ENCODE measurements at places on chromosomes 2 and 18. TPM values are rescaled to one million over a fixed set of nuclear protein-coding genes. Genes with fewer than 3 reads are reported as not detected.

GRCh38 chr2:42853549-42854206 is 61.3 kb upstream of the HAAO start:
- H3K27ac ChIP-seq = no peak overlapping the region
- no peak for DNase-seq
- no peaks in the 10 kb centered on the region for H3K4me1 ChIP-seq
- H3K4me3 ChIP-seq = no peak overlapping the region
- H3K27me3 ChIP-seq = no peaks in the 10 kb centered on the region
- no peaks in the 10 kb centered on the region for H3K36me3 ChIP-seq

Gene RBMS1
- total RNA-seq = 125 TPM

DNA sequence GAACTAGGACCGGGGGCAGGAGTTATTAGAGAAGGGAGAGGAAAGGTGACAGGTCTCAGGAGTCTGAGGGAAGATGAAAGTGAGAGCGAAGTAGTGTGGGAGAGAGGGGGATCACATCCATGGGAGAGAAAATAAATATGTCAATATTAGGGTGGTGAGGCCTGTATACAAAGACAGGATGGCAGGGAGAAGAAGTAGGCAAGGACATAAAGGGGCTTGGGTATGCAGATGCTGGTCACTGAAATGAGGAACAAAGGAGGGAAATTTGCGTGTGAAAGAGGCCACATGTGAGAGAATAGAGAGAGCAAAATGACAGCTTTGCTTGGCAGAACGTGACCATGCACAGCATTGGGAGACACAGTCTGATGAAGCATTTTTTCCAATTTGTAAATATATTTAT is 13.6 kb downstream of the METAP1D start:
- H3K4me1 ChIP-seq = peaks cover 4% of the 10 kb centered on the region
- DNase-seq = no peak
- no peak overlapping the region for H3K27ac ChIP-seq
- H3K4me3 ChIP-seq = no peak overlapping the region
- no peaks in the 10 kb centered on the region for H3K27me3 ChIP-seq

Gene SERPINB2
- total RNA-seq = not detected

- H3K4me1 ChIP-seq = no peaks in the 10 kb centered on the region
- H3K4me3 ChIP-seq = no peak overlapping the region
- no peak for DNase-seq
- no peak overlapping the region for H3K27ac ChIP-seq
- no peaks in the 10 kb centered on the region for H3K36me3 ChIP-seq
- no peaks in the 10 kb centered on the region for H3K27me3 ChIP-seq
Measured at GRCh38 chr2:23327887-23328286, 57.1 kb upstream of the KLHL29 start.

Gene DSG1
- total RNA-seq = not detected

DNA sequence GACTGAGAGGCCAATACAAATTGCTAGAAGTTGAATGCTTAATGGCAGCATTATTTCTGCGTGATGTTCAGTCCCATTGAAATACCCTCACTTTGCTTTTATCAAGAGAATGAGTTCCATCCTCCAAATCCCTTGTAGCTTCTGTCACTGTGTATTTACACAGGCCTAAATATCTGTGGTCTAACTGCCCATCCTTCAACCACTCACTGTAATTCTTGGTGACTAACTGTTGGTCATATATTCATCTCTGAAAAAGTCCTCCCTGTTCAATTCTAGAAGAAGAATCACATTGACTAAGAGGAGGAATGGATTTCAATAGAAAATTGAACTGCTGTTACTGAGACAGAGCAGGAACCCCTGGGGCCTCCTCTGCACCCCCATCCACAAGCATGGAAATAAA is 74.2 kb upstream of the L3MBTL4 start:
- no peak overlapping the region for H3K27ac ChIP-seq
- H3K36me3 ChIP-seq = no peaks in the 10 kb centered on the region
- no peaks in the 10 kb centered on the region for H3K27me3 ChIP-seq
- no peak overlapping the region for H3K4me3 ChIP-seq

Gene CHRNA1
- total RNA-seq = not detected

Gene CYP27A1
- total RNA-seq = 130 TPM

Gene GLI2
- total RNA-seq = 8.8 TPM

DNA sequence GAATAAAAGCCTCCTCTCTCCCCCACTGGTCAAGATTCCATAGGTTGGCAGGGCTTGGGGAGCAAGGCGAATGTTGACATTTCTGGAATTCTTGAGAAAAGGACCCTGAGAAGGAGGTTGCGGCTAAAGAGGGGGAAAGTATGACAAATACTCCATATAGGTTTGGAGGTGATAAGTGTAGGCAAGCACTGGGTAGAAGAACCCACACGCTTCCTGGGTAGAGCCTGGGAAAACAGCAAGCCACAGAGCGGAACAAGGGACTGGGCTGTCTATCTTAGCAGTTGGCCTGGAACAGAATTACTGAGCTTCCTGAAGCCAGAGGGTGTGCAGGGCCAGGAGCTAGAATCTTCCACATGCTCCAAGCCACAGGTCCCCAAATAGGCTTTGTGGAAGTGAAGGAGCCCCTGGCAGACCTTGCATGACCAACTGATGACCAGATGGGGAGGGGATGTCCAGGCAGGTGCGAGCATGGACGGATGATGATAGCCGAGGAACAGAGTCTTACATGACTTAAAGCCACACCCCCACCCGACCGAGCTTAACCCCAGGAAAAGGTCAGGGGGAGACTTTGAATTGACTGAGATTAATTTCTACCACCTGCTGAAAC is 9.9 kb downstream of the PRKAG3 start:
- H3K27ac ChIP-seq = no peak overlapping the region
- H3K4me1 ChIP-seq = no peaks in the 10 kb centered on the region
- H3K27me3 ChIP-seq = no peaks in the 10 kb centered on the region
- DNase-seq = no peak
- H3K36me3 ChIP-seq = no peaks in the 10 kb centered on the region

GRCh38 chr2:234025466-234025865 is 25.0 kb upstream of the SPP2 start:
- no peak for DNase-seq
- no peak overlapping the region for H3K27ac ChIP-seq
- no peaks in the 10 kb centered on the region for H3K36me3 ChIP-seq
- H3K27me3 ChIP-seq = no peaks in the 10 kb centered on the region
- H3K4me1 ChIP-seq = no peaks in the 10 kb centered on the region

DNA sequence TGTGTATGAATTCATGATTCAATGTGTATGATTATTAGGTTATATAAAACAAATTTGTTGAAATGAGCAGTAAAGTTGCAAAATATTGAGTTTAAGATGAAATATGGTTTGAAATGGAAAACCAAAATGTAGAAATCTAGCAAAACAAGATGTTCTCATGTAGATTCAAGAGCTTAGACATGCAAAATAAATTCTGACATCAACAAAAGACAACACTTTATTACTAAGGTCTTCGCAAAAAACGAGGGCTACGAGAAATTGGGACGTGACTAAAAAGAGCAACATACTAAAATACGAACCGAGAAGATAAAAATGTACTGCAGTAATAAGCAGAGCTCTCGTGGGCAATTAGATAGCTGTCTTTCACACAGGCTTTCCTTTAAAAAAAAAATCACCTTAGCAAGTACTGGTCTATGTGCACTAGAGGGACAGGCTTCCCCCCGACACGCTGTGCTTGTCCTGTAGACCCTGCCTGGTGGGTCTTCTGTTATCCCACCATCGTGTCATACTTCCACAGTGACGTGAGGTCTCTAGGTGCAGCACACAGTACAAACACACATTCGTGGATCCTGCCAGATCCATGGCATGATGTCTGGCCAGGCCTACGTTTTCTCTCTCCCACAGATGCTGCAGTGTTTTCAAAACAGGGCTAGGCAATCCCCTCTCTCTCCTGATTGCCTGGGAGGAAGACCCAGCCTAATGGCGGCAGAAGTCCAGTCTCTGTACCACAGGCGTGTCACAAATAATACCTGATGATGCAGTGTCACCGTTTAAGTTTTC is 240.8 kb downstream of the TCF4 start:
- no peaks in the 10 kb centered on the region for H3K4me1 ChIP-seq
- H3K4me3 ChIP-seq = no peak overlapping the region
- no peak for DNase-seq
- no peaks in the 10 kb centered on the region for H3K36me3 ChIP-seq
- no peak overlapping the region for H3K27ac ChIP-seq
- H3K27me3 ChIP-seq = no peaks in the 10 kb centered on the region

DNA sequence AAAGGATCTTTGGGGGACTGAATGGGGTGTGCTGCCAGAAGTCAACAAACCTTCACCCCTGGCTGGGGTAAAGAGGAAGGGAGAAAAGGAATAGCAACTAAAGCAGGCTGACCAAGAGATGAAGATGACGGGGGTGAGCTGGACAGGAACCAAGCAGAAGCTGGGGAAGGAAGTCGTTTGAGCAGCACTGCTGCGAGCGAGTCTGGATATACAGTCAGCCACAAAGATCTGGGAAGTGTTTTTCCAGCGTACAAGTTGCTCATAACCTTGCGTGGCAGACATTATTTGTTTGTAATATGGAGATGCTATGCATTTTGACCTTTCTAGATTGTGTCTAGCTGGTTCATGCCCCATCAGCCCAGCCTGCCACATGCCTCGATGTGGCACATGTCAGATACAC is 71.2 kb downstream of the EIF2AK3 start:
- no peak overlapping the region for H3K27ac ChIP-seq
- no peaks in the 10 kb centered on the region for H3K27me3 ChIP-seq
- H3K4me3 ChIP-seq = no peak overlapping the region
- no peaks in the 10 kb centered on the region for H3K4me1 ChIP-seq
- peaks cover 8% of the 10 kb centered on the region for H3K36me3 ChIP-seq

- peaks cover 10% of the 10 kb centered on the region for H3K4me1 ChIP-seq
- H3K27ac ChIP-seq = no peak overlapping the region
- H3K36me3 ChIP-seq = peaks cover 11% of the 10 kb centered on the region
- H3K4me3 ChIP-seq = no peak overlapping the region
Measured at GRCh38 chr2:69791045-69791444, 38.4 kb upstream of the GMCL1 start.

GRCh38 chr2:86622519-86623042 is 1.1 kb downstream of the RNF103 start:
- peak; percentile 94 for DNase-seq
- peaks cover 10% of the 10 kb centered on the region for H3K4me1 ChIP-seq
- peaks cover 12% of the 10 kb centered on the region for H3K36me3 ChIP-seq
- no peaks in the 10 kb centered on the region for H3K27me3 ChIP-seq
- H3K27ac ChIP-seq = peak overlapping the region; percentile 98
- peak overlapping the region; percentile 81 for H3K4me3 ChIP-seq

DNA sequence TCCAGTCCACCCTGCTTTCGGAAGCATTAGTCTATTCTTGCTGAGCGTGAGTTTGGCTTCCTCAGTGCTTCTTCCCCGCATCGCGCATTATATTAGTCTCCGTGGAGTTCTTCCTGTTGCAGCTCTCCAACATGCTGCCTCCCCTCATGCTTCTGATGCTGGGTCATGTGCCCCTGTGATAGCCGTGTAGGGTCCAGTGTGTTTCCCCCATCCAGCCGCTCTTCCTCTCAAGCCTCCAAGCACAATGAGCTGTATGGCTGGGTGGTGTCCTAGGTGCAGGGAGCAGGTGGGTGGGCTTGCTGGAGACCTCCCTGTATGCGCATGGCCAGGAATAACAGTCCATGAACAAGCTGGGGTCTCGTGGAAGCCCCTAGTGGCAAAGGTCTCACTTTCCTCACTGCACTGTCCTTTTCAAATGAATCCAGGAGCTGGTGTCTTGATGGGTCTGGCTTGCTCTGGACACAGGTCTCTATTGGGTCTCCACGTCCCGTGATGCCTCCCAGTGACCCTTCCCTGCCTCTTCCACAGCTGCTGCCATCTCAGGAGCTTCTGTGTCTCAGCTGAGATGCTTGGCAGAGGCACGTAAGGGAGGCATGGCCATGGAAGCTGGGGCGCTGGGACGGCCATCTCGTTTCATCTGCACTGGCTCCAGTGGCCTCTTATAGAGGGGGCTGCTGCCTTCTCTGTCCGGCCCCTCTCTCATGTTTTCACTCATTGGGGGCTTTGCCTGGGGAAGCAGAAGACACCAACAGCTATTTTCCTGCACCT is 54.8 kb upstream of the HDAC4 start:
- H3K36me3 ChIP-seq = no peaks in the 10 kb centered on the region
- no peaks in the 10 kb centered on the region for H3K27me3 ChIP-seq
- H3K4me1 ChIP-seq = no peaks in the 10 kb centered on the region

GRCh38 chr18:7749510-7749981 is 182.4 kb downstream of the PTPRM start:
- no peak for DNase-seq
- no peak overlapping the region for H3K4me3 ChIP-seq
- H3K27ac ChIP-seq = peak overlapping the region; percentile 36
- peaks cover 28% of the 10 kb centered on the region for H3K4me1 ChIP-seq
- H3K27me3 ChIP-seq = no peaks in the 10 kb centered on the region
- no peaks in the 10 kb centered on the region for H3K36me3 ChIP-seq

Gene POU3F3
- total RNA-seq = not detected

GRCh38 chr2:176463546-176463945 is 194.3 kb downstream of the MTX2 start:
- H3K4me3 ChIP-seq = no peak overlapping the region
- no peak overlapping the region for H3K27ac ChIP-seq
- H3K4me1 ChIP-seq = peaks cover 7% of the 10 kb centered on the region
- DNase-seq = no peak

DNA sequence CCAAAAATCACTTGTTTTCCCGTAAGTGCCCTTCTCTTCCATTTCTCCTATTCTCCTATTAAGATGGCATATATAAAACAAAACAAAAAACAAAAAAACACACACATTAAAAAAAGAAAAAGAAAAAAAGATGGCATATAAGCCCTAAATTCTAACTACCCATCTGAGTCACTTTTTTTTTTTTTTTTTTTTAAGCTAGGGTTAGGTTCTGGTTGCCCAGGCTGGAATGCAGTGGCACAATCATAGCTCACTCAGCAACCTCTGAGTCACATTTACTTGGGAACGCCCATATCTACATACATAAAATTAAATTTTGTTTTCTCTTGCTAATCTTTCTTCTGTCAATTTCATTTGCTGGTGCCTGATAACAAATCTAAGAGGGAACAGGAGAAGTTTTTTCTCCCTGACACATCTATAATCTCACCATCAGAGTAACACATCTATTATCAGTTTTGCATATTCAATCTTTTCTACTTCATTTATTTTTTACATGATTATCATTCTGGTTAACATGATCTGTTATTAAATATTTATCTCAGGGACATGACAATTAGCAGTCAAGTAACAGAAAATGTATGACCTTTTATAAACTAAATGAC is 52.1 kb downstream of the EEF1B2 start:
- DNase-seq = no peak
- H3K36me3 ChIP-seq = no peaks in the 10 kb centered on the region
- H3K27ac ChIP-seq = no peak overlapping the region
- no peaks in the 10 kb centered on the region for H3K27me3 ChIP-seq
- H3K4me3 ChIP-seq = no peak overlapping the region
- H3K4me1 ChIP-seq = no peaks in the 10 kb centered on the region

Gene ASPRV1
- 1.4 TPM for total RNA-seq

GRCh38 chr2:189018631-189019030 is 44.5 kb downstream of the COL3A1 start:
- no peaks in the 10 kb centered on the region for H3K36me3 ChIP-seq
- H3K27me3 ChIP-seq = no peaks in the 10 kb centered on the region
- DNase-seq = no peak
- H3K27ac ChIP-seq = no peak overlapping the region
- H3K4me3 ChIP-seq = no peak overlapping the region

GRCh38 chr2:68849579-68850030 is 21.6 kb downstream of the BMP10 start:
- no peaks in the 10 kb centered on the region for H3K36me3 ChIP-seq
- H3K27ac ChIP-seq = no peak overlapping the region
- no peak for DNase-seq
- no peak overlapping the region for H3K4me3 ChIP-seq
- H3K27me3 ChIP-seq = no peaks in the 10 kb centered on the region
- H3K4me1 ChIP-seq = peaks cover 4% of the 10 kb centered on the region

- H3K27me3 ChIP-seq = no peaks in the 10 kb centered on the region
- H3K27ac ChIP-seq = peak overlapping the region; percentile 61
- no peaks in the 10 kb centered on the region for H3K36me3 ChIP-seq
- no peak overlapping the region for H3K4me3 ChIP-seq
Measured at GRCh38 chr2:219645631-219646527, 18.4 kb downstream of the SLC4A3 start.

All from upper lobe of left lung (tissue), 6 donors.